NT2/D1 (cell line): ENCODE measurements at places on chromosomes 5 and 9.

GRCh38 chr5:543755-544674 lies 19.8 kb upstream of the SLC9A3 start:
- no peak for DNase-seq

DNA sequence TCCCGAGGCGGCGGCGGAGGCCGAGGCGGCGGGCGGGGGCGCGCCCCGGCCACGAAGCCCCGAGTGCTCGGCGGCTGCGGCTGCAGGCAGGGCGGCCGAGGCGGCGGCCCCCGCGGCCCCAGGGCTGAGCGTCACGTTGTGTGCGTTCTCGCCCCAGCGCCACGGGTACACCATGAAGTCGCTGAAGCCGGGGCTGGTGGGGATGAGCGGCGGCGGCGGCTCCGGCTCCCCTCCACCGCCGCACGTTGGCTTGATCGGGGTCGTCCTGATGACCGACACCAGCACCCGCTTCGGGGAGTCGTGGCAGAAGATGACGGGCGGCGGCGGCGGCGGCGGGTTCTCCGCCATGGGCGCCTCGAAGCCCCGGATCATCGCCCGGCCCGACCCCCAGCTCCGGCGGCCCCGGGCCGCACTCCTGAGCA lies 498 bp downstream of the ZNF367 start:
- no peak for DNase-seq

GRCh38 chr5:42715785-42716184 lies 40.8 kb upstream of the CCDC152 start:
- no peak for DNase-seq

GRCh38 chr5:69502367-69502766 lies 9.8 kb downstream of the OCLN start:
- no peak for DNase-seq

- DNase-seq = no peak
These were observed 65.0 kb downstream of the MELK start for GRCh38 chr9:36637491-36638270.

- DNase-seq = no peak
These were observed 182.8 kb upstream of the NFIL3 start for GRCh38 chr9:91606255-91606995.

DNA sequence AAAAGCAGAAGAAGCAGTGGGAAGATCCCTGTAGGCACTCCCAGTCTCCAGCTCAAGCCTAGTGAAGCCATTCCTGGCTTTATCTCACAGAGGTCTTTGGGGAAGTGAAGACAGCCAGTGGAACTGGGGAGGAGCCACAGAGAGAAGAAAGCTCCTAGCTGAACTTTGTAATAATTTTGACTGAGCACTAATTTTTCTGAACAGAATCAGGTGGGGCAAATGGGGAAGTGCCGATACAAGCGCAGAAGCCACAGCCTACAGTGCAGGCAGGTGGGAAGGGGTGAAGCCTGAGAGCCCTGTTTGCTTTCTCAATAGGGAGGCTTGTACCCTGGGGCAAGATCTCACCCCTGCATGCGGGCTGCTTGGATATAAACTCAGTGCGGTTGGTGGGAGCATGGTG lies 48.4 kb upstream of the SNAPC3 start:
- DNase-seq = no peak

- DNase-seq = no peak
These were observed 50.0 kb downstream of the RGS3 start for GRCh38 chr9:113513536-113513935.

GRCh38 chr9:105329719-105330062 lies 85.2 kb downstream of the SLC44A1 start:
- DNase-seq = no peak

DNA sequence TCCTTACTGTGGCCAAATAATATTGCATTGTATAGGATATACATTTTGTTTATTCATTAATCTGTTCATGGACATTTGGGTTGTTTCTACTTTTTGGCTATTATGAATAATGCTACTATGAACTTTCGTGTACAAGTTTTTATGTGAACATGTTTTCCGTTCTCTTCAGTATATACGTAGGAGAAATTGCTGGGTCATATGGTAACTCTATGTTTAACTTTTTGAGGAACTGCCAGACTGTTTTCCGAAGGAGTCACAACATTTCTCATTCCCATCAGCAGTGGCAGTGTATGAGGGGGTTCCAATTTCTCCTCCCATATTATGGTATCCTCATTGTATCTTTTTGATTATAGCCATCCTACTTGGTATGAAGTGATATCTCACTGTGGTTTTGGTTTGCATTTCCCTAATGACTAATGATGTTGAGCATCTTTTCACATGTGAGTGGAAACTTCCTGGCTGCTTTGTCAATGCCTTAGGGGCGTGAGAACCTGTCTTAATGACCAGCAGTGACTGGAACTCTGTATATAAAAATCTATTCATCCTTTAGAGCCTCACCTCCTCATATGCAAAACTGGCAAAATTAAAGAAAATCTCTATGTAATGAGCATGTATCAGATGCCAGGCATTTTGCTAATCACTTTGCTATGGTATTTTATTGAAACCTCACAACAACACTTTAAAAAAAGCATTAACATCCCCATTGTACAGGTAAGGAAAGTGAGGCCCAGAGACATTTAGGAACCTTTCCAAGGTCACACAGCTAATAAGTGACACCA lies 47.8 kb upstream of the TGFBR1 start:
- no peak for DNase-seq

DNA sequence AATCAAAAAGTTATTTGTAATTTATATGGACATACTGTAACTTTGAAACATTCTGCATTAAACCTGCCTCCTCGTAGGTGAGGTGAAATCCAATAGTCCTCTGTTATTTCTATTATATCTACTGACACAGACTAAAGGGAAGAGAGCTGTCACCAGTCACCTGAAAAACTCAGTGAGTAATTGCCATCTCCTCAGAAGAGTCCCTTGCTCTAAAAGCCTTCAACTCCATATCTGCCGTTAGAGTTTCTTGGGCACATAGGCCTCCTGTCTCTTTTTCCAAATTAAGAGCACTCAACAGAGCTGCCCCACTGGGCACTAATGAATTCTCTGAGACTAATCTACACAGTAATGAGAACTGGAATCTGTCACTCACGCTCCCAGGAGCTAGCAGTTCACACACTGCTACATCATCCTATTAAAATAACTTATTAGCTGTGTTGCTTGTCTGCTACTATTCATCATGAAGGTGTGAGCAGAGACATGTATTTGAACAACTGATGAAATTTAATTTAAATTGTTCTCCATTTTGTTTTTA lies 67.3 kb upstream of the VCAN start:
- DNase-seq = no peak

- DNase-seq = no peak
These were observed 226.5 kb upstream of the POU5F2 start for GRCh38 chr5:93967923-93968322.

- DNase-seq = no peak
These were observed 80.8 kb downstream of the SNCAIP start for GRCh38 chr5:122392824-122393223.

GRCh38 chr5:17398431-17398830 lies 99.6 kb upstream of the TAF11L2 start:
- no peak for DNase-seq

- no peak for DNase-seq
These were observed 81.4 kb downstream of the ZNF608 start for GRCh38 chr5:124665035-124665434.

- no peak for DNase-seq
These were observed 23.4 kb downstream of the WNK2 start for GRCh38 chr9:93207326-93207814.

- no peak for DNase-seq
These were observed 9.5 kb upstream of the HAND1 start for GRCh38 chr5:154487541-154487940.

- DNase-seq = no peak
These were observed 59.9 kb downstream of the SLC1A3 start for GRCh38 chr5:36666274-36666673.

- no peak for DNase-seq
These were observed 6.3 kb downstream of the SPTAN1 start for GRCh38 chr9:128558431-128559310.

- no peak for DNase-seq
These were observed 42.9 kb upstream of the AFAP1L1 start for GRCh38 chr5:149228618-149229297.

DNA sequence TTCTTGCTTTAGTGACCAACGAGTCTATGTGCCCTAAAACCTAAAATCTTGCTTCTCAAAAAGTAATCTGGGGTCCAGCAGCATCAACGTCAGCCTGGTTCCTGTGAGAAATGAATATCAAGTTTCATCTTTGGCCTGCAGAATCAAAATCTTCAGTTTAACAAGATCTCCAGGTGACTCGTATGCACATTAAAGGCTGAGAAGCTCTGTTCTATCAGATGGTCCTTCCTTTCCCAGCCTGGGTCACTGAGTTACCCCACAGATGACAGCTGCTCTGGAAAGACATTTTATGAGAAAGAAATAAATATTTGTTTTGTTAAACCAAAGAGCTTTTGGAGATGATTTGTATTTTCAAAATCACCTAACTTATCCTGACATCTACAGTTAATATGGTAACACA lies 75.8 kb downstream of the ADAMTSL1 start:
- no peak for DNase-seq

DNA sequence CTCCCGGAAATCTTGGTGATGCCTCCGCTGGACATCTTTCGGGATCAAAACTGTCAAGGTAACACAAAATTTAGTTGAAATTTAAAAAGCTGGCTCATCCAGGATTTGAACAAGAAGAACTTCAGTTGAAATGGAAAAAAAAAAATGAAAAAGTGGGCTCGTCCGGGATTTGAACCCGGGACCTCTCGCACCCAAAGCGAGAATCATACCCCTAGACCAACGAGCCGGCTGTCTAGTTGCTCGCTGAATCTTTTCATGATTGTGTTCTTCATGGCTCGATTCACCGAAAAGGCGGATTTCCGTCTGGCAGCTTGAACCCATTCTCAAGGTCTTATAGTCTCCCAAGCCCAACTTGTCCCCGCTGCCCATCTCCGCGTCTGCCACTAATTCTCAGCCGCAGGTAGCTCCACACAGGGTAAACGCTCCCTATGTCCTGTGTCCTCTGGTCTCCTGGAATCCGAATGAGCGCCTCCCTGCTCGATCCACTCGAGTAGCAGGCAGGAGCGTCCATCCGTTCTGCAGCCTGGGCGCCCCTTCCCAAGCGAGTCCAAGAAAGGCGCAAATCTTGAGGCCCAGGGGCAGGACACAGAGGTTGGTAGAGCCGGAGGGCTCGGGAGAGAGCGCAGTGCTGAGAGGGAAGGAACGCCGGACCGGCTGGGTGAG lies 16.2 kb downstream of the TRIM7 start:
- no peak for DNase-seq

- peak; percentile 40 for DNase-seq
These were observed 269.1 kb downstream of the EFNA5 start for GRCh38 chr5:107401470-107402122.

DNA sequence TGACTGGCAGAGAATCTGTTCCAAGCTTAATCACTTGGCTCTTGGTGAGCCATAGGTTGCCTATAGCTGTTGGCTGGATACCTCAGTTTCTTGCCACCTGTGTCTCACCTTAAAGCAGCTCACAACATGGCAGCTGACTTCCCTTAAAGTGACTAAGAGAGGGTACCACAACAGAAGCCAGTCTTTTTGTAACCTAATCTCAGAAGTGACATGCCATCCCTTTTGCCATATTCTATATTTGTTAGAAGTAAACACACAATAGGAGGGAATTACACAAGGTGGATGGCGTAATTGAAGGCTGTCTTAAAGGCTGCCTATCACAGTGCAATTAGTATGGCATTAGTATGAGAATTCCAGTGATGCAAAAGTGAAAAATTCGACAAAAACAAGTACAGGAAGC lies 28.1 kb downstream of the NIPBL start:
- no peak for DNase-seq

DNA sequence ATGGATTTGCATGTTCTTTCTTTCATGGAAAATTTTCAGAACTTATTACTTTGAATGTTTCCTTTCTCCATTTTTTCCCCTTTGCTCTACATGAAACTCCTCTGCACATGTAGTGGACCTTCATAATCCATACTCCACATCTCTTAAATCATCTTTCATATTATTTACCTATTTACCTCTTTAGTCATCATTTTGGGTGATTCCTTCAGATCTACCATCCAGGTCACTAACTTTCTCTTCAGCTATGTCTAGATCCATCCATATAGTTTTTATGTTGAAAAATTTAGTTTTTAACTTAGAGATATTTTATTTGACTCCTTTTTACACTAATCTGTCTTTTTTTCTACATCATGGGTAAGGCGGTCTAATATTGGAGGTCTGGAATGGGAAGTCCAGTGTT lies 586.6 kb downstream of the NR2F1-AS1 start:
- DNase-seq = no peak

DNA sequence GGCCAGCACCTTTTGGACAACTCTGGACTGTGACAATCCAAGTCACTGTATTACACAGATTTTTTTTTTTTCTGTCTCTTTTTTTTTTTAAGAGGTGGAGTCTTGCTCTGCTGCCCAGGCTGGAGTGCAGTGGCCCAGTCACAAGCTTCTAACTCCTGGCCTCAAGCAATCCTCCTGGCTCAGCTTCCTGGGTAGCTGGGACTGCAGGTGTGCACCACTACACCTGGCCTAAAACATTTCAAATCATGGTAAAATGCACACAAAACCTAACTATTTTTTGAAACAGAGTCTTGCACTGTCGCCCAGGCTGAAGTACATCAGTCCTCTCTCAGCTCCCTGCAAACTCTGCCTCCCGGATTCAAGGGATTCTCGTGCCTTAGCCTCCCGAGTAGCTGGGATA lies 7.2 kb upstream of the N4BP3 start:
- DNase-seq = no peak

DNA sequence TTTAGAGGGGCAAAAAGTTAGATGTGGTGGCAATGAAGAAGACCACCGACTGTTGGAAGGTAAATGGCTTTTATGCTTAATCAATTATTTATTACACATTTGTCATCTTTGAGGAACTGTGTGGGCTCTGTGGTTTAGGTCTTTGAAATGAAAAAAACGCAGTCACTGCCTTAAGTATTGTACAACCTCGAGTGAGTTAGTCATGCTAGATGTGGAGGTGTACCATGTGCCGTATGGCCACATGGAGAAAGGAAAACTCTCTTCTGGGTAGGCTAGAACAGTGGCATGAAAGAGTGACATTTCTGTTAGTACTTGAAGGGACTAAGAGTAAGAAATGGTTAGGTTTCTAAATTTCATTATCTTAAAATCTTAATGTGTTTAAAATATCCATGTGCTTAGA lies 166.1 kb downstream of the HACD4 start:
- DNase-seq = no peak

GRCh38 chr5:96660971-96661854 lies 963 bp upstream of the CAST start:
- DNase-seq = no peak

- DNase-seq = no peak
These were observed 13.6 kb upstream of the CEP72 start for GRCh38 chr5:598564-598890.

- no peak for DNase-seq
These were observed 2.4 kb downstream of the LTC4S start for GRCh38 chr5:179795863-179796833.

DNA sequence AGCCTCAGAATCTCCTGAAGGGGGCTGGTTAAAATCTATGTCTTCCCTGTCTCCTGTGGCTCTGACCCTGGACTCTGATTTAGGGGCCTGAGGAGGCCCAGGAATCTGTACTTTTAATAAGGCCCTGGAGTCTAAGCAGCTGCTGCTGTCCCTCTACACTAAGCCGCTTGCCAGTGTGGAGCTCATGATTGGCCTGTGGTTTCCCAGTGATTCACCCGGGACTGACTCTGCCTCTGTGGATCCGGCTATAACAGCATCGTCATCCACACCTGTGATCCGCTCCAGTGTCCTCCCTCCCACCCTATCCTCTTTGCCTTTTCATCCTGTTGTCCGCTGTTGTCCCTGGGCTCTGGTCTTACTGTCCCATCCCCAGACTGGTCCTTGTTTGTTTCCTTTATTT lies 3.7 kb downstream of the SLC31A2 start:
- no peak for DNase-seq

- DNase-seq = no peak
These were observed 93.4 kb downstream of the OSTF1 start for GRCh38 chr9:75181750-75182149.

- peak; percentile 38 for DNase-seq
These were observed 71.4 kb upstream of the CDK20 start for GRCh38 chr9:88045686-88046085.
